ENCODE measurements at places on chromosomes 3 and 15.

- DNase-seq: no peak
These were observed 289.8 kb downstream of the ARPP21 start for GRCh38 chr3:35929158-35929557.

- no peak for DNase-seq
These were observed 309.5 kb upstream of the SLITRK3 start for GRCh38 chr3:165505657-165506056.

GRCh38 chr3:152284906-152285305 lies 16.2 kb downstream of the MBNL1 start:
- no peak for DNase-seq

DNA sequence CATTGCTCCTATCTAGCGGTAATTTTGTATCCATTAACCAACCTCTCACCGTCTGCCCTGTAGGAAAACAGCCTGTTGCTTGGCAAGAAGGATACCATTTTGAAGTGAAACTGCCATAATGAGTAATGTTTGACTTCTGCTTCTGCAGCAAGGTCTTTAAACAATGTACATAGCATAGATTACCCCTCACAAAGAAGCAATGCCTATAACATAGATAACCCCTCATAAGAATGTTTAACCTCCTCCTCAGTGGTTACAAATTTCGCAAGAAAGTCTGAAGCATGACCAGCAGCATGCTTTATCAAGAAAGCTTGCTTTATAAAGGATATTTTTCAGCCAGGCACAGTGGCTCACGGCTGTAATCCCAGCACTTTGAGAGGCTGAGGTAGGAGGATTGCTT lies 61.2 kb upstream of the MFGE8 start:
- DNase-seq: no peak

DNA sequence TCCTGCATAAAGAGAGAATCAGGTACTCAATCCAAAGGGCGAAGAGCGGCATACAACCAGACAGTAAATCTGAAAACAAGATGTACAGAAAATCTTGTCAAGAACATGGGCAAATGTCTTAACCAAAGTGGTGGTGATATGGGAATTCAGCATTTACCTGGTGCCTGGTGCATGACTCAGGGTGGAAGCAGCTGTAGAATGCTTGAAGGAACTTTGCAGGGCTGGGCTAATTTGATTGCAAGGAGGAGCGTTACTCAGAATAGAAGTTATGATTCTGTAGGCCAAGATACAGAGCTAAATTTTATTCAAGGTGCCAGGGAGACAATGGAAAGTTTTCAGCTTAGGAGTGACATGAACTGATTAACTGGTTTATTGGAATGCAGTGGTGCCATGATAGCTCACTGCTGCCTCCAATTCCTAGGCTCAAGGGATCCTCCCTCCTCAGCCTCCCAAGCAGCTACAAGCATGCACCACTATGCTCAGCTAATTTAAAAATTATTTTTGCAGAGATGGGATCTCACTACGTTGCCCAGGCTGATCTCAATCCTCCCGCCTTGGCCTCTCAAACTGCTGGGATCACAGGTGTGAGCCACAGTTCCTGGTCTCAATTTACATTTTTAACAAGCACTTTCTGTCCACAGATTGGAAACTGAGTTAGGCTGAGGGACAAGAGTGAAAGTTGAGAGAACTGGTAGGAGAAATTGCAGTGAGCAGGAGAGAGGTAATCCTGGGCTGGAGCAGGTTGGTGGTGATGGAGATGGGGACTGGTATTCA lies 91.5 kb upstream of the TBC1D5 start:
- no peak for DNase-seq

- peak; percentile 12 for DNase-seq
These were observed 10.2 kb upstream of the MAPK6 start for GRCh38 chr15:52008698-52009434.

DNA sequence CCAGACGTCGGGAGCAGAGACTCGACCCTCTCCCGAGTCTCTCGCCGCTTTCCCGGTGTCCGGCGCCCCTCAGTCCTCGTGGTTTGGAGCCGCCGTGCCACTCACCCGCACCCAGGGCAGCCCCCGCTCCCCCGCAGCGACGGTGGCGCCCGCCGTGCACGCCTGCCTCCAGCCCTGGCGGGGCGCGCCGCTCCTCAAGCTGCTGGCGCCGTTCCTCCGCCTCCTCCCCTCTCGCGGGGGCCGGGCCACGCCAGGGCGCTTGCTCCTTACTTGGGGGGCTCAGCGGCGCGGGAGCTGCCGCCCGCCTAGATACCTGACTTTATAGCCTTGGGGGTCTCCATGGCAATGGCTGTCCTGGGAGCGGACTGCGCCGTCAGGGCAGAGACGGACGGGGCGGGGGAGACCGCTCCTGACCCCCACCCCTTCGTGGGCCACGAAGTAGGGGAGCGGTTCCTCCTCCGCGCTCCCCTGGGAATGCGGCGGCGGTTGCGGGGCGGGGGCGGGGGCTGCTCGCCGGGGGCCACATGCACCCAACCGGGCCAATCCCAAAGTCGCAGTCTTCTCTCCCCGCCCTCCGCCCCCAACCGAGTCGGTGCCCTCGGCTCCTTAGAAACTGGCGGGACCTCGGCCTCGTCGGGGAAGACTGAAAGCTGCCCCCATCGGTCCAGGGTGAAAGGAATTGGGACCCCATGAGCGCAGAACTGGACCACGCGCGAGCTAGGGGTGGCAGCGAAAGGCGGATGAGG lies at the start of gene ANKRD63:
Gene ANKRD63 (minus strand): TSS at position 196 of the 746 bp plus-strand sequence. CDS start 478 bp downstream, outside the sequence.
- DNase-seq: peak; percentile 75

DNA sequence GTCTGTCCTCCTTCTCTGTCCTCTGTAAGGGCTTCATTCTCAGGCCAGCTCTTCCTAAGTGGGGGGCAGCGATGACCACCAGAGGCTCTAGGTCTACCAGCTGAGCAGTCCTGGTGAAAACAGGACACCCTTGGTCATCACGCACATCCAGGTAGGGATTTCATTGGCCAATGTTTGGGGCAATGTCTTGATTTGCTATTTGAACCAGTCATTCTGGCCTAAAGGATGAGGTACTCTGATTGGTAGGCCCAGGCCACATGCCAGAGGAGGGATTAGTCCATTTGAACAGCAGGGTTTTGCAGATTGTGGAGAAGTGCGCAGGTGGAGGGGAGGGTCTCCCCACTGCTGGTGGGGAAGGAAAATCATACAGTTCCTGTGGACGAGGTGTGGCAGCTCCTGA lies 57.3 kb downstream of the PLXNA1 start:
- no peak for DNase-seq

- DNase-seq: no peak
These were observed 61.8 kb downstream of the ITGA11 start for GRCh38 chr15:68369931-68370767.

- DNase-seq: no peak
These were observed 213.9 kb downstream of the TBC1D2B start for GRCh38 chr15:77863491-77864105.

DNA sequence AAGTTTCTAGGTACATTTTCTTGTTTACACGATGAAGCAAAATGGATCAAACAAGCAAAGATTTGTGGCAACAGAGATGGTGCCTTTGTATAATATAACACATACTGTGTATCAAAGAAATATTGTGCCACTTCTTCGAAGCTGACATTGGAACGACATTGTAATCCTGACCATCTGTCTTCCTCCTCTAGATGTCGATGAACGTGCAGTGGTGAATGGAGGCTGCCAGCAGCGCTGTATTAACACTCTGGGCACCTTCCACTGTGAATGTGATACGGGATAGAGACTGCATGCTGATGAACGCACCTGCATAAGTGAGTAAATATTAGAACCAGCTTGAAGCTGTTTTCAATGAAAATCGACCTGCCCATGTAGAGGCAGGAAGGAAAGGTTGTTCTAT lies 613.3 kb upstream of the GOLIM4 start:
- no peak for DNase-seq

DNA sequence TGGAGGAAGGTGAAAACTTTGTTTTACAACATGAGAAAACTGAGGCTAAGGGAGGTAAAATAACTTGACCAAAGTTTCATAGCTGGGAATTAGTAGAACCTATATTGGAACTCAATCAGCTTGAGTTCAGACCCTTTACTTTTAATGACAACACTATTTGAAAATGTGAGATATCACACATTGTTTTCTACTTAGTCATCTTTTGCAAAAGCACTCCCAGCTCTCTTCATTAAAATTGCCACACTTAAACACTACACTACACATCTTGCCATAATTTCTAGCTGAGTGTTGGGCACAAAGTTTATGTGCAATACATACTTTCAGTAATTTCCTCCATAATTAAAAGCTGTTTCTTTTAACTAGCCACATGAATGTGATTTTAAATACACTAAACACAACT lies 230.4 kb upstream of the DCBLD2 start:
- DNase-seq: no peak

DNA sequence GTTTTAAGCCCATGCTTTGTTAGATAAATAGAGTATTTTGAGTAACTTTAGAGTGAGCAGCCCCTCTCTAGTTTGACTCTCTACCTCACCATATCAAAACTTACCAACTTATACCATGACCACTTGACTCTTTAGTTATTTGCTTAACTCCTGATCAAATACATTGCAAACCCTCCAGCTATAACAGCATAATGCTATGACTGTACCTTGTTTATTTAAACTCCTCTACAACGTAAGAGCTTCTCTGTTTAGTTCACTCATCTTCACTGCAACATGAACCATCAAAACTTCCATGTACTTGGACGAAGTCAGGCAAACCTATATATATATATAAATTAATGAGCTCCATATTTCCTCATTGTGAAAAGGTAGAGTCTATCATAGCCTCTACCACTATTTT lies 218.2 kb downstream of the DPH6 start:
- DNase-seq: no peak

DNA sequence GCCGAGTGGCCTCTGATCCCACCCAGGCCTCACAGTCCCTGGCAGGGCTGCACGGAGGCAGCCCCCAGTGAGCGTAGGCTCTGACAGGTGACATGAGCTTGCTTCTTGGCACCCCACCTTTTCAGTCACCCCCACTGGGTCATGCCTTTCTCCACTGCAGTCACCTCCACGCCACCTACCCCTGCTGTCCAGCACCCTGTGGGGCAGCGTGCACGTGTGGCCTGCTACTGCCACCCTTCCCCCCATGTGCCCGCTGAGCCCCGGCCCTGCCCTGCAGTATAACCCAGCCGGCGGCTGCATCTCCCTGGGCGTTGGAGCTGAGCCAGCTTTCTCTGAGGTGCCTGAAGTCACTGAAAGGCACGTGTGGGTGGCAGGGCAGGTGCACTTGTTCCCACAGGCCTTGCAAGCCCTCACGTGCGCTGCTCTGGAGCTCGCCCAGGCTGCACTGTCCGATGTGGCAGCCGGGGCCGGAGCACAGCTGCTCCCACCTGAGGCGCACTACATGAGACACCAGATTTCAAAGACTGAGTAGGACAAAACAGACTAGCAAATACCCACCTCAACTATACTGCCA lies 65.6 kb downstream of the NIPA2 start:
- no peak for DNase-seq

GRCh38 chr3:85171976-85172375 lies 213.2 kb downstream of the CADM2 start:
- no peak for DNase-seq

DNA sequence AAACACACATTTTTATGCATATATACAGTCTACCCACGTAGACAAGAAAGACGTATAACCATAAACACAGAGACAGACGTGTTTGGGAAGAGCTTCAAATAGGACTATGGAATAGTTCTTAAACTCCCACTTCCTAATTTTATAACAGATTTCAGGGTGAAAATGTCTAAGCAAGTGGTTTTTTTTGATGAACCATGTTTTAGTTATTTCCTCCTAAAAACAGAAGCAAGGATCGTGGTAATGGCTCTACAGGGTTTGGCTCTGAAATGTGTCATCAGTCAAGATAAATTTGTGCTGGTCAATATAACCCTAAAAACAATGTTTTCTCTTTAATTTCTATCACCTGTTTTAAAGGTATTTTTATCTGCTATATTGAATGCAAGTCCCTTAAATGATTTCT lies 58.2 kb downstream of the FMN1 start:
- no peak for DNase-seq

DNA sequence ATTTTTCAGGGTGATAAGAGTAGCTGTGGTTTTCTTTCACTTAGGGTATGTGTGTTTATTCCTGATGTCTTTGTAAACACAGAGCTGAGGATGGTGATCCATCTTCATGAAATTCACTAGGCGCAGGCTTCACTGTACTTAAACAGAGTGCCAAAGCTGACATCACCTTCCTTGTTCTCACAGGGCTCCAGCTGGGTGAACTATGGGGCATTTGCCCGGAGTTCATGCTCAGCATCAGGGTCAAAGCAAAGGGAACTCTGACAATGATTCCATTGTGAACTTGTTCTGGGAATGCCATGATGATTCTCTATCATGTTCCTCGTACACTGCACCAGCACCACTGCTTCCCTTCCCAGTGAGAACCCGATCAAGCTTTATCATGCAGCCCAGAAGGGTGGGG lies 184.8 kb upstream of the P2RY1 start:
- no peak for DNase-seq

DNA sequence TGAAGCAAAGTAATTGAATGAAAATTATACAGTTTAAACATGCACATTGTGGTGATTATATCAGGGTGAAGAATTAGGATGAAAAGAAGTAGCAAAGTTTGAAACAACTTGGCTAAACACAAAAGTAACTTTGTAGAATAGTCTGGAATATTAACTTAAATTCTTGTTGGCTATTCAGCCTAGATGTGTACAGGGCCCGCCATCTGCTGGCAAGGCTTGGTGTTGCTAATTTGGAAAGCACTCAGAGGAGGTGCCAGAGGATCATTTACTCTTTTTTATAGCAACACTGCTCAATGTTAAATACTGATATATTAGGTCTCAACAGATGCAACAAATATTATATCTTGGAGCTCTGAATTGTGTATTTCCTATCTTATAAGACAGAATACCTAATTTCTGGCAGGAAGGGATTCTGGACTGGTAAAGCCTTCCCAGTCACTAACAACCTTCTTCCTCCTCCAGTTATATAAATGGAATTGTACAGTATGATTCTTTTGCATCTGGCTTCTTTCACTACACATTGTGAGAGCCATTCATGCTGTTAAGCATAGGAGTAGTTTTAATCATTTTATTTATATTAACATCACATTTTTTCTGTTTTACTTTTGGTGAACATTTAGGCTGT lies 36.1 kb downstream of the TTC23 start:
- DNase-seq: peak; percentile 72

GRCh38 chr3:119675188-119675874 lies 1.9 kb downstream of the COX17 start:
- DNase-seq: no peak

- no peak for DNase-seq
These were observed 412 bp downstream of the CHDH start for GRCh38 chr3:53845881-53846133.

DNA sequence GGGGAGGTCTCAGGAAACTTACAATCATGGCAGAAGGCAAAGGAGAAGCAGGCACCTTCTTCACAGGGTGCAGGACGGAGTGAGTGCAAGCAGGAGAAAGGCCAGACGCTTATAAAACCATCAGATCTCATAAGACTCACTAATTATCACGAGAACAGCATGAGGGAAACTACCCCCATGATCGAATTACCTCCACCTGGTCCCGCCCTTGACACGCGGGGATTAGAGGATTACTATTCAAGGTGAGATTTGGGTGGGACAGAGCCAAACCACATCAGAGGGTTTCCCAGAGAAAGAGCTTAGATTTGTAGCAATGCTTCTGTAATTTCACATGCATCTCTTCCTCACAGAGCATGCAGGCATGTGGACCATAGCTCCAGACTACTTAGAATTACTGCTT lies 615.7 kb upstream of the UBE2E2 start:
- DNase-seq: no peak
